ENCODE measurements at places on chromosomes 1 and 21. TPM values are rescaled to one million over a fixed set of nuclear protein-coding genes. Genes with fewer than 3 reads are reported as not detected.

Gene RAB3B
- 10.2 TPM for polyA plus RNA-seq

Gene AMY1B
- not detected for polyA plus RNA-seq

Gene ITPKB
- polyA plus RNA-seq, result 2.4 TPM

Gene RBM11
- not detected for polyA plus RNA-seq

Gene PTGFR
- polyA plus RNA-seq, result 3.6 TPM

Gene IL22RA1
- polyA plus RNA-seq, result 0.03 TPM

Gene MASP2
- polyA plus RNA-seq, result not detected

Gene CA6
- polyA plus RNA-seq, result not detected

Gene CYP2J2
- polyA plus RNA-seq, result 1.1 TPM

Gene CFHR5
- polyA plus RNA-seq, result not detected

Gene TMEM82
- not detected for polyA plus RNA-seq
